ENCODE measurements at places on chromosomes 4 and X. TPM values are rescaled to one million over a fixed set of nuclear protein-coding genes. Genes with fewer than 3 reads are reported as not detected.

GAGE12E gene
- not detected for total RNA-seq

GRIA2 gene
- not detected for total RNA-seq

FHDC1 gene
- 0.12 TPM for total RNA-seq

SYTL4 gene
- 18.4 TPM for total RNA-seq

LRP2BP gene
- total RNA-seq = 0.32 TPM

ADH1B gene
- not detected for total RNA-seq

LAP3 gene
- 73.7 TPM for total RNA-seq

CTAG2 gene
- not detected for total RNA-seq

NLGN4X gene
- not detected for total RNA-seq
